ENCODE measurements at places on chromosomes 7 and 10. TPM values are rescaled to one million over a fixed set of nuclear protein-coding genes. Genes with fewer than 3 reads are reported as not detected.

DNA sequence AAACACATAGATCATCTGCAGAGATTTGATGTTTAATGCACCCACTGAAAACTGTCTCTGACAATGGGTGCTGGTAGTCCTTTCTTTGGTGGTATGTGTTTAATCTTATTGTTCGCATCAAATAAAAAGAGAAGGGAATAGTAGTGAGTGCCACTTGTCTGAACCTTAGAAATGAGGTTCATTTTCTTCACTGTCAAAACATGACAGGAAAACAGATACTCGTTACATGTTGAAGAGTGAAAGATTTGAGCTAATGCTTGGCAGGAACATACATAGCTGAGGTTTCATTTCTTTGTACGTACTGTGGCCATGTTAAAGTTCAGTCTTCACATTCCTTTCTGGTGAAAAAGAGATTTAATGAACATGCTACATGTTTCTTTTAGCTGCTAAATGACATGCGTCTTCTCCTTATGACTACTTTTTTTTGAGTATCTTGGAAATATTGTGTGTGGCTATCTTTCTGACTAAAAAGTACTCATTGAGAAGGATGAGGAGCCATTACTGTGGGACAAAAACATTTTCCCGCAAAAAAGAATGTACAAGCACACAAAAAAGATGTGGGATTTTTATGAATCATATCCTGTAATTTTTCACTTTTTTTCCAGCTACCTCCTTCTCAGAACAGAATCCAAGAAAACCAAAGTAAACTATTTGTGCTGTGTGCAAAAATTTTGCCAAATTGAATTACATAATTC, 108.0 kb downstream of the TWIST1 start:
- DNase-seq = peak; percentile 17

GRCh38 chr7:99395616-99396327, 12.6 kb downstream of the PDAP1 start:
- no peak for DNase-seq

- DNase-seq = no peak
Measured at GRCh38 chr7:152521420-152522337, 85.9 kb upstream of the KMT2C start.

The ITIH2 gene
- total RNA-seq = not detected

The ADRB1 gene
- 0.37 TPM for total RNA-seq

- no peak for DNase-seq
Measured at GRCh38 chr7:102821994-102822747, 73.4 kb downstream of the FAM185A start.

The GJD4 gene
- not detected for total RNA-seq

- DNase-seq = peak; percentile 50
Measured at GRCh38 chr10:91006001-91006751, 85.3 kb upstream of the ANKRD1 start.

GRCh38 chr10:4673279-4674040, 152.5 kb upstream of the AKR1E2 start:
- no peak for DNase-seq

DNA sequence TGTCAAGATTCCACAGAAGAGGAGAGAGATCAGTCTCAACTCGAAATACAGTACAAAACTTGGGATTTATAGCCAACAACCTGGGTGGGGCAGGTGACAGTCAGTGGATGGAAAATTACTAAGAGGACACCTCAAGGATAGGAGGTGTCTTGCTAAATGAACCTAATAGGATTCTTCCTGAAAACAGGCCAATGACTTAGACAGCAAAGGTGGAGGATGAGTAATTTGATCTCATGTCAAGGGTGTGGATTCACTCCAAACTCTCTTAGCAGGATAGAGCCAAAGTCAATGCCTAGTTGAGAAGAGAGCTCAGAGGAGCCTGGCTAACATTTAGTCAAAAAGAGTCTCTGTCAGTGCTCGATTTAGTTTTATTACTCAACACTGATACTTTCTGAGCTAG, 106.7 kb upstream of the INSYN2A start:
- DNase-seq = peak; percentile 11

- peak; percentile 70 for DNase-seq
Measured at GRCh38 chr7:2399848-2400587, 3.4 kb upstream of the CHST12 start.

GRCh38 chr10:112826018-112826697, 123.9 kb upstream of the TCF7L2 start:
- no peak for DNase-seq

- no peak for DNase-seq
Measured at GRCh38 chr7:134464496-134464895, 5.6 kb upstream of the AKR1B1 start.

GRCh38 chr10:2225609-2226008, 488.3 kb upstream of the ADARB2 start:
- DNase-seq = no peak

GRCh38 chr7:148983200-148984146, 44.8 kb downstream of the PDIA4 start:
- peak; percentile 71 for DNase-seq

GRCh38 chr10:23370106-23370505, 25.5 kb upstream of the C10orf67 start:
- peak; percentile 28 for DNase-seq

- DNase-seq = no peak
Measured at GRCh38 chr10:15313843-15314242, 57.2 kb downstream of the FAM171A1 start.

GRCh38 chr10:28652106-28652505, 25.2 kb upstream of the BAMBI start:
- DNase-seq = no peak

DNA sequence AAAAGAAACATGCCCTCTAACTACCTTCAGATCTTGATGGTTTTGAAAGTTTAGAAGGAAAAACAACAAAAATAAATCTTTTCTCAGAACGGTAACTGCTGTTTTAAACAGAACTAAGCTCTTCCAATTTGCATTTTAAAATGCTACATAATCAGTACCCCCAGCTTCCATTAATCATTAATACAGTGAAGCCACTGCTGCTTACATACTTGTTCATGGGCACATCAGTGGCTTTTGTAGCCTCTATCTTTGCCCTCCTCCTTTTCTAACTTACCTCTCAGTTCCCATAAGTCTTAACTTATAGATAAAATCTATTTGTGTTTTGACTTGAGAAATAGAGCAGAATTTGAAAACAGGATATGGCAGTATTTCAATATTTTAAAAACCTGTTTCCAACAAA, 109.1 kb downstream of the POLL start:
- DNase-seq = no peak

- DNase-seq = no peak
Measured at GRCh38 chr7:11486271-11486670, 345.7 kb downstream of the THSD7A start.

DNA sequence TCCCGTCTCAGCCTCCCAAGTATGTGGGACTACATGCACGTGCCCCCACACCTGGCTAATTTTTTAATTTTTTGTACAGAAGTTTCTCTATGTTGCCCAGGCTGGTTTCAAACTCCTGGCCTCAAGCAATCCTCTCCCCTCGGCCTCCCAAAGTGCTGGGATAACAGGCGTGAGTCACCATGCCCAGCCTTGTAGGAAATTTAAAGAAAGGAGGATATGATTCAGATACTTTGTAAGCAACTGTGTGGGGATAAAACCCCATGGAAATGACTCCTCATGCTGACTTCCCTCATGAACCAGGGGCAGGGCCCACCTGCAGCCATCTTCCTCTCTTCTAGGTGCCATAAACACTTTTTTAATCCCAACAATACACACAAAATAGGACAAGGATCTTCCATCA, 50.2 kb downstream of the APBB1IP start:
- DNase-seq = no peak

DNA sequence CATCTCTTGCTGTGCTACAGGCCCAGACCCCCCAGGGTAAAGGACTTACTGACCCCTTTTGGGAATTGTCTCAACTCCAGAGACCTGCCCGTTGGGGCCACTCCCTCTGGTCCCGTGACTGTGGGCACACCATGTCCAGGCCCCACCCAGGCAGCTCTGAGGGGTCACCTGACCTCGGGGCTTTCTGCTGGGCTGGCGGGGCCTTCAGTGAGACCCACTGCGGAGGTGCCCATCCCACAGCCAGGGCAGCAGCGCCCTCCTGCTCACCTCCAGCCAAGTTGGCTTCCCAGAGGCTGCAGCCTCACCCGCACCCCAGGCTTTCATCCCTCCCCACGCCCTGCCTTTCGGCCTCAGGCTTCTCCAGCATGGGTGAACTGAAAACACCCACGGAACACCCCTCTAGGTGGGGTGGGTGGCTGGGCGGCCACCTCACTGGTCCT, 147.2 kb downstream of the DNAJB6 start:
- no peak for DNase-seq

DNA sequence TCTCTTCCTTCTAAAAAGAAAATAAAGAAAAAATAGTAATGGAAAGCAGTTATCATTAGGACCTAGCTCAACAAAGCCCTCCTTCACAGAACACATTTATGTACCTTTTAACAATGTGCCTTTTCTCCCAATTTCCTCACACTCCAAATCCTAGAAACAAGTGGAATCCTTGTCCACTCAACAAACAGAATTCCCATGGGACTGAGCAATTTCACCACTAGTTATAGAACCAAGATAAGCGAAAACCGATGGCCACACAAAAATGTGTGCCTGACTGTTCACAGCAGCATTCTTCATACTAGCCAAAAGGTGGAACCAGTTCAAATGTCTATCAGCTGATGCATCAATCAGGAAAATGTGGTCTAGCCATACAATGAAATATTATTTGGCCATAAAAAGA, 17.3 kb downstream of the DCLRE1C start:
- DNase-seq = no peak

GRCh38 chr7:136923111-136923667, 54.7 kb downstream of the CHRM2 start:
- peak; percentile 25 for DNase-seq

DNA sequence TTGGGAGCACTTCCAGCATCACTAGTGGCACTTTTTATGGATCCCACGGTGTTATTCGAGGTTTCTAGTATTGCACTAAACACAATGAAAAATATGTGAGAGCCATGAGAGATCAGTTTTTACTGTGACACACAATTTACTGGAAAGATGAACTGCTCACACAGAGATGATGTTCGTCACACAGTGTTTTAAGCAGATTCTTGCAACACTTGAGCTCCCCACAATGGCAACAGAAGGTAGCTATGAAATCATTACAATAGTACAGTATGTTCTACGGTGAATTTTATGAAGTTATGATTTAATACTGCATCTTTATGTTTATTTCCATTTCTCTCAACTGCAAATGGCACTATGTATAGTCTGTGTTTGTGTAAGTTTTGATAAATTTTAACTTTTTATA, 27.4 kb upstream of the ENTPD1 start:
- DNase-seq = peak; percentile 6

GRCh38 chr7:124930655-124931597, 1.3 kb upstream of the POT1 start:
- DNase-seq = no peak

The CLEC2L gene
- not detected for total RNA-seq

The INA gene
- 1.0 TPM for total RNA-seq

The TFR2 gene
- total RNA-seq = 0.17 TPM

The TAS2R41 gene
- total RNA-seq = not detected

The ADIRF gene
- 57.0 TPM for total RNA-seq

DNA sequence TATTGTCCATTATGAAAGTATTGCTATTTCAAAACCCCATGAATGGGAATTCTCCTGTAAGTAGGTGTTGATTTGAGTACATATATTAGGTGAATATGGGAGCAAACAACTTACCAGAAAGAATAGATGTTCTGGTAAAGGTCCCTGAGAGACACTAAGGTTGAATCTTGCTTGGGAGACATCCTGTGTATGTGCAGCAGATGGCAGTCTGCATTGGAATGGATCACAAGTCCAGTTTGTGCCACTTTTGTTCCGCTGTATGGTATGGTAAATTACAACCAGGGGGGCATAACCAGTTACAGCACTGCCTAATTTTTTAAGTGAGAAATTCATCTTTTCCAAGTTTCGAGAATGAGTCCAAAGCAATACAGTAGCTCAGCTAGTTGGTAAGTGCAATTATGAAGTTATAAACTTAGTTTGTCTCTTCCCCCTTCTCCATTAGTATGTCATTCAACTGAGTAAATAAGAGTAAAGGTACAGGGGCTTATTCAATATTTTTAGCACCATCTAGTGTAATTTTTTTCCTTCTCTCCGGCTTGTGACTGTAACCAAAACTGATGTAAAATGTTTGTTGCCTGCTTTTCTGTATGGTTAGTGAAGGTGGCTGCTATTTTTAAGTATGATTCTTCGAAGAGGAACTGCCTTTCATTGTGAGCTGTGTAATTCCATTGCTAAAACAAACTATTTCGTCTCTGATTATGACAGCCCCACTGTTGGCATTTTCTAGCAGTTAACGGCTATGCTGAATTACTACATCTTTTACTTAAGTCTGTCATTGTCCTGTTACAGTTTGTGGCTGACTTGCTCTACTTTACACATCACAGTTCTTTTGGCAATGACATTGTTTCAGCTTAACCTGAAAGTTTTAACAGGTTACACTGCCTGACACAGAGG, 2.8 kb downstream of the MCU start:
- peak; percentile 24 for DNase-seq

DNA sequence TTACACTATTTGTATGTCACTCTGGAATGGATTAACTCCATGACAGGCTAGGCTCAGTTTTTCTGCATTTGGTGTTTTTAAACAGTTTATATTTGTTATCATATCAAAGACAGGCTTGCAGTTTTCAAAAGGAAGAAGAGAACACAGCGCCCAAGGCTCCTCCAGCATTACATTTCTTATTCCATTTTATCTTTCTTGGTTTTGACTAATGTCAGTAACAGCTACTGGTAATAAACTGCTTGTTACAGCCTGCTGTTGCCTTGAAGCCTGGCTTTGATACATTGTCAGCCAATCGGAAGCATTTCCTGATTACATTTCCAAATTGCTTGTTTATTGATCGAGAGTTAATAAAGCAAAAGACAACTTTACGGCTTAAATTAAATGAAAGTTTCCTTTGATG, 166.0 kb upstream of the MDFIC start:
- DNase-seq = no peak

The AKR1C1 gene
- 7.5 TPM for total RNA-seq

DNA sequence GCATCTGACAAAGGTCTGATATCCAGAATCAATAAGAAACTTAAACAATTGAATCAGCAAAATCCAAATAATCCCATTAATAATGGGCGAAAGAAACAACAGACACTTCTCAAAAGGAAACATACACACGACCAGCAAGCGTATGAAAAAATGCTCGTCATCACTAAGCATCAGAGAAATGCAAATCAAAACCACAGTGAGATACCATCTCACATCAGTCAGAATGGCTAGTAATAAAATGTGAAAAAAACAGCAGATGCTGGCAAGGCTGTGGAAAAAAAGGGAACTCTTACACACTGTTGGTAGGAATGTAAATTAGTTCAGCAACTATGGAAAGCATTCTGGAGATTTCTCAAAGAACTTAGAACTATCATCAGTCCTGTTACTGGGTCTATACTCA, 496.7 kb downstream of the SH2D4B start:
- no peak for DNase-seq

DNA sequence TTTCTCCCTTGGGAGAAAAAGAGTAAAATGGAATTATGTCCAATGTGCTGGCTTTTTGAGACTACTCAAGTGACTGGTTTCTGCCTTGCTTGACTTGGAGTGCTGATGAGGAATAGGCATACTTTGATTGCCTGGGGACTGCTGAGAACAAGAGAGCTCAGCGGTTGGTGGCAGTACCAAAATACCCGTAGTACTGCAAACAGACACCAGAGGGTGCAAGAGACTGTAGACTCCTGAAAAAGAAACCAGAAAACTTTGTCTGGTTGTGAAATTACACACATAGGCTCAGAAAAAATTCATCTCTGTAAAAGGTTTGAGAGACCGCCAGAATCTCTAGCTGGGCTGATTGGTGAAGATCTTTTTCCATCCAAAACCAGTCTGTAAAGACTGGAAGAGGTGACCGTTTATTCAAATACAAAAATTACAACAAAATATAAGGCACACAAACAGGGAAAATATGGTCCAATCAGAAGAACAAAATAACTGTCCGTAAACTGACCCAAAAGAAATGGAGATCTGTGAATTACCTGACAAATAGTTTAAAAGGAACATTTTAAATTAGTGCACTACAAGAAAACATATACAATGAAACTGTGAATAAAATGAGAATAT, 18.5 kb downstream of the BICC1 start:
- DNase-seq = peak; percentile 68

Data from mammary epithelial cell (primary cell).